ENCODE measurements at places on chromosomes 7 and 10. TPM values are rescaled to one million over a fixed set of nuclear protein-coding genes. Genes with fewer than 3 reads are reported as not detected.

Gene UNCX
- total RNA-seq: not detected

Gene SFTPA2
- not detected for total RNA-seq

Gene CALML5
- total RNA-seq: not detected

GRCh38 chr10:70561070-70561469, 41.5 kb downstream of the PRF1 start:
- no peak for DNase-seq

DNA sequence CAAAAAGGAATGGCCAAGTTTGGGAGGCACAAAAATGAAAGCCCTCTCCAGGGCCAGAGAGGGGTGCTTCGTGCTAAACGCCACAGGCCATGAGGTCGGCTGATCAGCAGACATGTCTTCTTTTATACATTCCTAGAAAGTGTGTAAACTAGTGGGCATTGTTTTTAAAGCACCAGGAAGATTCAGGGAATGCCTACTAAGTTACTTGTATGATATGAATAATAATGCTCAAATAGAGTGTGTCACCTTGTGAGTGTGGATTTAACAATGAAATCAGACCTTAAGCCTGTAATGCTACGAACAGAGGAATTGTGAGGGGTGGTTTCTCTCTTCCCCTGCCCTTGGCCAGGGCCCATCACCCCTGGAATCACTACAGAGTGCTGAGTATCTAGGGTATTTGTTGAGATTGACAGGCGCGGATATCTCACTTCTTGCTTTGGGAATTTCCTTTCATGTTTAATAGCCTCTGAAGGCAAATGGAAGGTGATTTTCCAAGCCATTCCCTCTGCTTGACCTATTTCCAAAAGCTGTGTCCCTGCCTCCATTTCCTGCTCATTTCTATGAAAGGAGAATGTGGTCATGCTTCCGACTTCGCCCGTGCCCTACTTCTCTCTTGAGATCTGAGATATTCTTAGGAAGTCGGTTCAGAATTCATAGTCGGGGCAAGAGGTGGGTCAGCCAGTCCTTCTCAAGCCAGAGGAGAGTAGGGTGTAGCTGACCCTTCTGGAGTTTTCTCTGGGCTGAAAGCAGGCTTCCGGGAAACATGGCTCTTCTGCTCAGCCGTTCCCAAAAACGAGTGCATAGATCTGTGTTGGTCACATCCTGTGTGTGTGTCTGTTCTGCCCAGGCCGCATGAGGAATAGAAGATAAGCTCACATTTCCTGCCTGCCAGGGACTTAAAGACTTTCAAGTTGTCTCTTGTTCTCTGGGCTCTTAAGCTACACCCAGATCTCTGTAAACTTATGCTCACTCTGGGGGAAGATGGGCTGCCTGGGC, 167.8 kb upstream of the ITGB1 start:
- DNase-seq: peak; percentile 44

- no peak for DNase-seq
Observed at GRCh38 chr10:68047122-68047521, 28.0 kb downstream of the HERC4 start.

DNA sequence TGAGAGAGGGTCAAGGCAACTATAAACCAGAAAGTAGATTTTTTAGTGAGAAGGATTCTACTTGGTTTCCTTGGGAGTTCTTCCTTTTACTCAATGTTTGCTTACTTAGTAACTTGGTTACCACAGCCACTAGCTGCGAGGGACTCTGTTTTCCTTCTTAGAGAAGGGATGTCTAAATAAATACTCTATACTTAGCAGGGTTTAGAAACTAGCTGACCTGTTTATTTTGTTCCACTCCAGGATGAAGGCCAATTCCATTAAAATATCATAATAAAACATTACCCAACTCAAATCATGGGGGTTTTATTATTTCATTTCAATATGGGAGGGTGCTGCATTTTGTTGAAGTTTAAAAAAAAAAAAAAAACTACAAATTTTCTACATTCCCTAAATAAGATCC, 87.3 kb downstream of the PPP1R3A start:
- no peak for DNase-seq

All from A172 (cell line).